ENCODE measurements at places on chromosomes 11 and 22. TPM values are rescaled to one million over a fixed set of nuclear protein-coding genes. Genes with fewer than 3 reads are reported as not detected.

The STIP1 gene
- total RNA-seq, result 109 TPM

The PATE4 gene
- not detected for total RNA-seq

The OR4C46 gene
- not detected for total RNA-seq

GRCh38 chr11:30015725-30016412, 961 bp downstream of the KCNA4 start:
- no peak for DNase-seq

- DNase-seq, result no peak
Observed at GRCh38 chr11:13169709-13170108, 107.9 kb upstream of the BMAL1 start.

DNA sequence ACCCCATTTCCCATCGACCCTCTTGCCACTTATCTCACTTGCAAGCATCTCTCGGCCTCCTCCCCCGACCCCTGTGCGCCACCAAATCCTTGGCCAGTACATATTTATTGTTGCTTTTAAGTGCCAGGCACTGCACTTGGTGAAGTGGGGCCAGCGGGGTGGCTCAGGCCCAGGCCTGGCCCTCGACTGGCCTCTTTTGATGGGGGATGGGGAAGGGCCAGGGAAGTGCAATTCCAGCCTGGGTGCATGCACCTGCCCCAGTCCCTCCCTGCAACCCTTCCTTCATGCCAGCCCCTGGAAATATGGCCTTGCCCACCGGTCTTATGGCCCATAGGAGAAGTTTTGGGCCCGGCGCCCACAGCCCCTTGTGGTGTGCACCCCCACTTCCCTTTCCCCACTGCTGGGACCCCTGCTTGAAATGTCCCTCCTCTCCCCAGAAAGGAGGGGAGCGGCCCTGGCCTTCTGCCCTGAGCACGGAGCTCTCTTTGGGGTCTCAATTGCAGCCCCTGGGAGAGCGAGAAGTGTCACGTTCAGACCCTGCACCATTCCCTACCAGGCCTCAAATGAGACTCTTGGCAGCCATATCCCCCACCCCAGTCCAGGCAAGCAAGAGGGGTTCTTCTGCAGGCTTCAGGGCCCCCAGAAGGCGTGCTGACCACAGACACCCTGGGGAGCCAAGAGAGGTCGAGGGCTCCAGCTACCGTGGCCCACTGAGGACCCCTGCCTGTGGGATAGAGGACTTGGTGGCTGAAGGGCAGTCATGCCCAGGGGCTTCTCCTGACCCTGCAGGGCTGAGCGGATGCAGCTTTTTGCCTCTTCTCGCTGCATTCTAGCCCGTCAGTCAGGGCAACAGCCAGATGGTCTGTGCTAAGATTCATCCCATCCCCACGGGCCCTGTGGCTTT, 961 bp downstream of the SUSD2 start:
- DNase-seq, result peak; percentile 77

Data from chondrocyte (in vitro differentiated cells).